ENCODE measurements at places on chromosomes 2 and 18. TPM values are rescaled to one million over a fixed set of nuclear protein-coding genes. Genes with fewer than 3 reads are reported as not detected.

The OTX1 gene
- total RNA-seq: 0.57 TPM

The THADA gene
- 54.9 TPM for total RNA-seq

The UGT1A5 gene
- not detected for total RNA-seq

The IL1RN gene
- total RNA-seq: 1.1 TPM

The AQP12B gene
- total RNA-seq: not detected

The MAL gene
- not detected for total RNA-seq

The PTPRM gene
- 64.2 TPM for total RNA-seq

The ZAP70 gene
- not detected for total RNA-seq

The CRYBA2 gene
- not detected for total RNA-seq

The ABCG5 gene
- total RNA-seq: not detected

The MROH2A gene
- under 0.01 TPM for total RNA-seq

The POTEJ gene
- total RNA-seq: not detected

The SESTD1 gene
- total RNA-seq: 62.3 TPM

The TRIM43 gene
- total RNA-seq: not detected

The TBR1 gene
- total RNA-seq: not detected

The HOXD8 gene
- 0.45 TPM for total RNA-seq

The FSHR gene
- not detected for total RNA-seq

The WDR75 gene
- total RNA-seq: 55.7 TPM

The SMAD7 gene
- total RNA-seq: 27.2 TPM

The RNU2-63P gene
- total RNA-seq: not detected

The NETO1 gene
- total RNA-seq: not detected

The REEP1 gene
- total RNA-seq: not detected

The CRYGD gene
- total RNA-seq: not detected

The SERPINB5 gene
- not detected for total RNA-seq

The TMEM17 gene
- total RNA-seq: 4.4 TPM

The ALK gene
- total RNA-seq: 0.27 TPM

The IFT172 gene
- total RNA-seq: 25.7 TPM

The LRPPRC gene
- 64.1 TPM for total RNA-seq

The KCNIP3 gene
- 2.9 TPM for total RNA-seq

The GPR55 gene
- total RNA-seq: under 0.01 TPM

The MAPK4 gene
- not detected for total RNA-seq

The ANKRD62 gene
- not detected for total RNA-seq

The REG3A gene
- not detected for total RNA-seq

Measured in fibroblast of the aortic adventitia (primary cell).